Activated naive CD4-positive, alpha-beta T cell treated with Interleukin-2 at 50 U/mL for 16 hours (primary cell): ENCODE measurements at places on chromosomes 4 and X.

GRCh38 chrX:28180096-28180495 lies 198.8 kb upstream of the DCAF8L1 start:
- DNase-seq, result no peak

DNA sequence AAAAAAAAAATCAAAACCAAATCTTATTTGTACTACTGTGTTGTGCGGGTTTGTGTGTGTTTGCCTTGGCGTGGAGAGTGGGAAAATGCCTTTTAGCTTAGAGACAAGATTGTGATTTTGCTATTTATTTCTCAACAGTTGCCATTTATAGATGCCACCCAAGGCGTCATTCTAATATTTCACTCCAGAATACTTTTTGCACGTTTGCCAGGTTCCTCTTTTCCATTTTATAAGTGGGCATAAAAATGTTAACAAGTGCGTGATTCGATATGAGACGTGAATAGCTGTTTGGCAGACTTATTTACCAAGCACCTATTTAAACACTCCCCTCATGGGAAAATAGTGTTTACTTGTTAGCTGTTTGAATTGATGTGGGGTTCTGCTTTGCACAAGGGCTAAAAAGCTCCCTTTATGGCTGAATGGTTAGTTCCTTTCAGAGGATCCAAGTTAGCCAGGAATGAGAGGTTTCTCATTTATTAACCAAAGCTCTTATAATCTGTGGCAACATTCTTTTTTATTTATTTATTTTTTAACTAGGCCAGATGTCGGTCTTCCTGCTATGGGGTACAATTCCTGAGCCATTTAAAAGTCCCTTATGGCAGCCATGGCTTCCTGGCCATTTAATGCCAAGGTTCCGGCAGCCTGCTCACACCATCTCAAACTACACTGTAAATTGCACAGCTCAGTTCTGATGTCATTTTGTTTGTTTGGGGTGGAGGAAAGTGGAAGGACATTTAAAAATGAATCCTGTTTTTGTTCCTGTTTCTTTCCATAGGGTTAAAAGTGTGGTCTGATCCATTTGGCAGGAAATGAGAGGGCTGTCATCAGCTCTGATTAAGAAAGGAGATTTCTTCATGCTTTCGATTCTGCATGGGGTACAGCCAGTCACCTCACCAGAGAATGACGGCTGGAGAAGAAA lies 14.6 kb downstream of the SMIM20 start:
- DNase-seq, result no peak

DNA sequence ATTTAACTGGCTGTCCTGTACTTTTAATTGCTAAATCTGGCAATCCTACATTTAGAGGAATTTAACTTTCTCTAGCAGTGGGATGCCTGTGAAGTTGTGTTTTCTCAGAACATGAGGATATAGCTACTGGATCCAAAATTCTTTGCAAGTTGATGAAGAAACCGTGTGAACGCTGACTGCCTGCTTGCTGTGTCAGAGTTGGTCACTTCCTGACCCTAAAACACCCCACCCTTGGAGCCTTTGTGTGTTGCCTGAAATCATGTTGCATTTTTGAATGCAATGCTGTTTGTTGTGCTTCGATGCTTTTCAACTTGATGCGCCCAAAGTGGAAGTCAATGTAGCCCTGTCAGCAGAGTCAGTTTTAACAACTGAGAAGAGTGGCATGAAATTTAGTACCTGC lies 211.2 kb downstream of the ANK2 start:
- DNase-seq, result no peak

DNA sequence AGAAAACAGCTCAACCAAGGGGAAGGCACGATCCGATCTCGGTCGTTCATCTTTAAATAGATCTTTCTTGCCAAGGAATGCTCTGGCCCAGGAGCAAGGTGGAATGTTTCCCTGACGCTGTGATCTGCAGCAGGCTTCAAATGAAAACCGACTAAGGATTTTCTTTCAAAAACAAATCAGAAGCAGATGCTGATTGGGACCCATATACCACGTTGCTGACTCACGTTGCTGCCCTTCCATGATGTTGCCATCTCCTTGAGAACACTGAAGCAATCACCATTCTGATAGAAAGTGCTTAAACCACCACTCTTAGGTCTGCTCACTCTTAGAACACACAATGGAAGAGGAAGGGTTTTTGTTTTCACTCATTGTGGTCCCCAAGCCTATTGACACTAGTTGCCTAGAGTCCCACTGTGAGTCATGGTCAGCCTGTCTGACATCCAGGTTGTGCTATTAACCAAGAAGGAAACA lies 26.1 kb downstream of the LAMTOR3 start:
- DNase-seq, result no peak

GRCh38 chrX:50889582-50889981 lies 21.0 kb upstream of the BMP15 start:
- DNase-seq, result no peak

- DNase-seq, result no peak
These were observed 111.3 kb downstream of the MAML3 start for GRCh38 chr4:140042634-140043033.

GRCh38 chrX:107715331-107716117 lies 60.1 kb downstream of the TSC22D3 start:
- DNase-seq, result peak; percentile 4

DNA sequence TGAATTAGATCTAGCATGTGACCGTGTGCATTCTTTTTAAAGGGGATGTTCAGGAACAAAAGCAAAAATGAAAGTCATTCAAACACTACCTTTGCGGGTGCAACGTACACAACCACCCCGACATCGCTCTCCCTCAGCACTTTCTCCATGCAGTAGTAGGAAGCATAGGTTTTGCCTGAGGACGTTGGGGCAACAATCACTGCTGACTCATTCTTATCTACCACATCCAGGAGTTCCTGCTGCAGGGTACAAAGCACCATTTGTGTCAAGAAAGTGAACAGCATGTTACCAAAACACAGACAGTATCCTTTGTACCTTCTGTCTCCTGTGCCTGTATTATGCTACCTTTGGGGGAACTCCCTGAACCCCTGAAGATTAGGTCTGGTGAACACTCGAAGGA lies 58.6 kb downstream of the DDX60L start:
- no peak for DNase-seq

DNA sequence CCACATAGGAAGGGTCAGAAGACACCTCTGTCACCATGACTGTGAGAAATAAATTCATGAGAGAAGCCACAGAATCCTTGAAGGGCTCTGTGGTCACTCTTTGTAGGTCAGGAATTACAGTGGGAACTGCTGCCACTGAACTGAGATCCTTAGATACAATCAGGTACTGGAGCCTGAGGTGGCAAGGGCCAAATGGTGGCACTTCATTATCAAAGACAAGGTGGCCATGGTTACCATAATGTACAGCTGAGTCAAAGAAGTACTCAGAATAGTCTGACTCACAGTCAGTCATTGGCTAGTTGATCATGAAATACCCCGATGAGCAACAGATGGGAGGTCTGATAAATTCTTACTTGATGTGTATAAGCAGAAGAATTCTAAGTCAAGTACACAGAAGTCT lies 131.9 kb downstream of the RTL3 start:
- DNase-seq, result peak; percentile 29

GRCh38 chr4:152957437-152958171 lies 21.5 kb downstream of the FHDC1 start:
- no peak for DNase-seq
